Nucleus accumbens (tissue), 56 donors: ENCODE measurements at places on chromosomes 2 and 18.

DNA sequence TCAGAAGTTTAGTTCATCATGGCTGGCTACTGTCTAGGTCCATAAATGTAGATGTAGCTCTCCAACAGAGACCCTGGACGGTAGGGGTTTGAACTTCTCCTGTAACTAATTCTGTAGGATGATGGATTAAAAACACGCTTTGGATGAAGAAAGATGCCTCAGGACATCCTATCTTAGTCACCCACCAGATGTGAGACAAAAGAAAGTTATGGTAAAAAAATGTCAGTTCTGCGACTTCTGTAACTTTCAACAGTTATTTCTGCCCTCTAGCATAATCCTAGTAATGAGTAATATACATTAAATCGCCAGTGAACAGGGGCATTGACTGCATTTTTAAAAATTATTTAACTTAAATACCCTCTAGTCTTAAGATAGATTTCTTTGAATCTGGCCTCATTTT lies 210.1 kb upstream of the LRATD1 start:
- DNase-seq, result no peak

DNA sequence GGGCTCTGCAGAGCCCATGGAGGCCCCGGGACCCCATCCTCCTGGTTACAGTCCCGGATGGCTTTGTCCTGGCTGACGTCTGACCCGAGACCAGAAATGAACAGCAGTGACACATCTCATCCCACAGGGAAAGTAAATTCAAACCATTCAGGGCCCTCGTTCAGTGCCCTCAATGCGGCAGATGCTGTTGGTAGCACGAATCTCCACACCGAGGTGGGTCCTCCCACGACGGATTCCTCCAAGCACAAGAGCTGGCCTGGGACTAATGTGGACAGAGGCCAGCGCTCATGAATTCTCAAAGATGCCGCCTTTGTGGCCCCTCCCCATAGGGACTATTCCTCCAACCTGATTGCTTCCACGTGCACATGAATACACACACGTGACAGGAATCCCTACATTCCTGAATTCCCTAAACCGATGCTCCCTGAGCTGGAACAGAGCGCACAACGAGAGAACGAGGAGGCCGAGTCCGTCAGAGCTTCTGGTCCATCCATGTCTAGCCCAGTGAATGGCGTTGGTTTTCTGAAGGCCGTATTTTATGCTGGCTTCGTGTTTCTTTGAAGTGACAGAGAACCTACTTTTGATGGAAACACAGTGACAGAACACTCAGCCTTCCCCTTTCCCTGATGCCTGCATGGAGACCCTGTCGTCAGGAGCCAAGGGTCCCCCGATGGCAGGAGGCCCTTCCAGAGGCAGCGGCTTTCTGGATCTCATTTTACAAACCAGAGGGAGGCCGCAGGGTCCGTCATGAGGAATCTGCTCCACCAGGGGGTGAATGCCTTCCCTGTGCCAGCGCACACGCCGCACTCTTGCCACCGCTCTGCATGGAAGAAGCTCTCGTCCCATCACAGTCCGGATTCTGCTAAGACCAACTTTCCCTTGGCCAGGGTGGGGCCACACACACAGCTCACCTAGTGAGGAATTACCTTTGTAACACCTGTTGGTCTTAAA lies 64.3 kb upstream of the SNTG2 start:
- no peak for DNase-seq

- peak; percentile 51 for DNase-seq
These were observed 709 bp downstream of the PTPN2 start for GRCh38 chr18:12883372-12883683.

- no peak for DNase-seq
These were observed 14.8 kb downstream of the AFTPH start for GRCh38 chr2:64538764-64539433.

DNA sequence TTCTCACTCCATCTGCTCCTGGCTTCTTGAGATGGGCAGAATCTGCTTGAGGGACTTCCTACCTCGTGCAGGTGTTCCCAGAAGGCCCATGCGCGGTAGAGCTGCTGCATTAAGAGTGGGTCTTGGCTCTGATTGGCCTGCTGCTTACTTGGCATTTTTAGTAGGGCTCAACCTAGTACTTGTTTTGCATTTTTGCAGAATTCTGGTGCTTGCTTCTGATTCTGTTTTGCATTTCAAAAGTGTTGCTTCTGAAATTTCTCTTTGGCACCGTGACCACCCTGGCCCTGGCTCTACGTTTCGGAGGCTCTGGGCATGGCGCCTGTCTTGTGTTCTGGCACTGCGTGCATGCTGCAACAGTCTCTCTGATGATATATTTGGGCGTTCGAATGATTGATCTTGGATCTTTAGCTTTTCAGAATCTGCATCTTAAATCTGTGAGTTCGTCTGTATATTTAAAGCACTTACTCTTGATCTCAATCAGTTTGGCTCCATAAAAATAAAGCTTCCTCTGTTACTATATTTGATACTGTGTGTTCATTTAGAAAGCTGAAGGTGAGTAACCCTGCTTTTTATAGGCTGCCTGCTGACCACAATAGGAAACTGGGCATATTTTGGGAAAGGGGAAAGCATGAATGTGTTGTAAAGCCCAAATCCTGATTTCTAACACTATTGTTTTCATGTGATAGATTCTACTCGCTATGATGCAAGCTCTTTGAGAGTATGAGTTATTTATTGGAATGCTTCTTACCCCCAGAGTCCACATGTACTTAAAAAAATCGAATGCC lies 22.2 kb downstream of the EFR3B start:
- peak; percentile 45 for DNase-seq

GRCh38 chr2:64591188-64591587 lies 62.5 kb downstream of the SERTAD2 start:
- DNase-seq, result no peak

- DNase-seq, result no peak
These were observed 977.6 kb downstream of the SUCLG1 start for GRCh38 chr2:83481436-83481835.

GRCh38 chr2:144470816-144471215 lies 49.1 kb downstream of the ZEB2 start:
- no peak for DNase-seq

- DNase-seq, result no peak
These were observed 272.9 kb downstream of the PAX3 start for GRCh38 chr2:222025881-222026271.

GRCh38 chr2:197677483-197677882 lies 2.1 kb upstream of the RFTN2 start:
- DNase-seq, result no peak

DNA sequence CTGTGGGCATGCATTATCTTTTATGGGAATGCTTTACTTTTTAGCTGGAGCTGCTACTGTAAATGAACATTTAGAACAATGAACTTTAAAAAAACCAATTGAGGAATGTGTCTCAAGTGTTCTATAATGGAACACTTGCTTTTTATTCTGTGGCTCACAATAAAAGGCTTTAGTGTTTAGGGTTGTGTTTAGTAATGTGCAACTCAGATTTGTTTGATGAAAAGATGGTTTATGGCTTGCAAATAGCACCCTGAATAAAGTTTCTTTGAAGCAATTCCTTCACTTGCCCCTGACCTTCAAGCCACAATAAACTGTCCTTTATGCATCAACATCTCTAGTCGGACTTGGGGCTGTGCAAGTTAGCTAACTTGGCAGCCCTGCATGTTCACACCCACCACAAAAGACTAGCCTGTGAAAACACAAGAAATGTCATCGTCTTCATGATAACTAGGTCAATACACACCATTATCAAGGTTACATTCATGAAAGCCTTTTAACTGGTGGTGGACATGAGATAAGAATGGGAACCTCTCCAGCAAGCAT lies 98.7 kb downstream of the MYO1B start:
- DNase-seq, result no peak

- DNase-seq, result no peak
These were observed 18.0 kb downstream of the DYTN start for GRCh38 chr2:206700156-206700555.

DNA sequence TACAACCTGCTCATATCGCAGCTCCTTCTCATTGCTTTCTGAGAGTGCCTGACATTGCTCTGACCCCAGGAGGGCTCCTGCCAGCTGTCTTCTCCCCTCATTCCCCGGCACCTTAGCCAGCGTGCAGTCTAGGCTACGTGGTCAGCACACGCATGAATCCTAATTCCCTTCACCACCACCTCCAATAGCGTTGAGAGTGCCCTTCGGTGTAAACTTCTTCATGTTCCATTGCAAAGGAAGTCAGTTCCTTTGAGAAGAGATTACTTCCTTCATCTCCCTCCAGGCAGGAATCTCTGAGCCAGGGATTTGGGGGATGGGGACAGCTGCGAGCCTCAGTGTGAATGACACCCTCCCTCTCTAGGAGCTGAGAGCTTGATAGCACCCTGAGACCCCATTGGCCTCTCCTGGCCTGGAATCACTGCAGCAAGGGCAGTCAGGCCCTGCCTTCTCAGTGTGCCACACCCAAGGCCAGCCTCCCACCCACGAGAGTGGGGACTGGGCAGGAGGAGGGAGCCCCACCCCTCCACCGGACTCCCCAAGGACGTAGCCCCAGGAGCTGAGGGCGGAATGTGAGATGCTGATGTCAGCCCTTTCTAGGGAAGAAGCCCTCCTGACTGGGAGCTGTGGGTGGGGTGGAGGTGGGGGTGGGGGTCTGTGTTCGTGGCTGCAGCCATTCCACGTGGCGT lies 53.4 kb downstream of the SLC66A2 start:
- no peak for DNase-seq

GRCh38 chr2:54085069-54085468 lies 30.3 kb upstream of the ACYP2 start:
- peak; percentile 23 for DNase-seq

- DNase-seq, result no peak
These were observed 24.1 kb downstream of the TRABD2A start for GRCh38 chr2:84856787-84857186.

DNA sequence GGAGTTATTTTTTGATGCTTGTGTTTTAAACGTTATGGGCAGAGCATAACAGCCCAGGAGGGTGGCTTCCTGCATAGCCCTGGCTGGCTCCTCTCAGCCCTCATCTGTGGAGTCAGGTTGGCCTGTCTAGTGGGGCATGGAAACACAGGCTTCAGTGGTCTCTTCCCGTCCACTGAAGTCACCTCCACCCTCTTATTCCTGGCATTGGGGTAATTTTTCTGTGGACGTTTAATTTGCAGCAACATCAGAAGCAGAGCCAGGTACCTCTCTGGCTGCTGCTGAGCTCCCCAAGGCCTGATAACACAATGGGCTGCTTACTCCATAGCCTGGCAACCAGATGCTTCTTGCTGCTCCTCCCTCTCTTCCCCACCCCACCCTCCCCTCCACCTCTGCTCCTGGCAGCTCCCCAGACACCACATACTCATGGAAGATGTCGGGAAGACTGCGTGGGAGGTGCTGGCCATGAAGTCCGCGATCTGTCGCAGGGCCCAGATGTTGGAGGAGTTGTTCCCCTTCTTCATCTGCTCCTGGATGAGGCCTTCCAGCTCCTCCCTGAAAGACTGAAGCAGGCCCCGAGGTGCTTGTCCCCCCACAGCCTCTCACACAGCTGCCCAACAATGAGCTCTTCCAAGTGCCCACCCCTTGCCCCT lies 64.0 kb downstream of the ADD2 start:
- no peak for DNase-seq

DNA sequence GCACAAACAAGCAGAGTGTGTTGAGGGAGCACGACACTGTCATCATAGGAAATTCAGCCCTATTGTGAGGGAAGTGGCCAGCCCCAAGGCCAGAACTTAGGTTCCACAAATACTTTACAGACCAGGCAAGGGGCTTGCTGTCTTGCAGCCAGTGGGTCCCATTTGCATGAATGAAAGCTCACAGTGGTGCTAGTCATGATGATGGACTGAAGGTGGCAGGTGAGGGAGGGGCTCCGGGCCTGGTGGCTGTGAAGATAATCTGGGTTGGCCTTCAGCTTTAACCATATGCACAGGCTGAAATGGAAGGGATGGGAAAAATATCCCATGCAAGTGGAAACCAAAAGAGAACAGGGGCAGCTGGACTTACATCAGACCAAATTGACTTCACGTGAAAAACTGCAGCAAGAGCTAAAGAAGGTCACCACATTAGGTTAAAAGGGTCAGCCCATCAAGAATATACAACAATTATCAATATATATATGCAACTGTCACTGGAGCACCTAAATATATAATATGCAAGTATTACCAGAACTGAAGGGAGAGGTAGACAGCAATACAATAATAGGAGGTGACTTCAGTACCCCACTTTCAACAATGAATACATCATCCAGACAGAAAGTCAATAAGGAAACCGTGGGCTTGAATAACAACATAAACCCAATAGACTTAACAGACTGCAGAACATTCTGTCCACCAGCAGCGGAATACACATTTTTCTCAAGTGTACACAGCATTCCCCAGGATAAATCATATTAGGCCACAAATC lies 39.6 kb downstream of the DCDC2C start:
- no peak for DNase-seq

DNA sequence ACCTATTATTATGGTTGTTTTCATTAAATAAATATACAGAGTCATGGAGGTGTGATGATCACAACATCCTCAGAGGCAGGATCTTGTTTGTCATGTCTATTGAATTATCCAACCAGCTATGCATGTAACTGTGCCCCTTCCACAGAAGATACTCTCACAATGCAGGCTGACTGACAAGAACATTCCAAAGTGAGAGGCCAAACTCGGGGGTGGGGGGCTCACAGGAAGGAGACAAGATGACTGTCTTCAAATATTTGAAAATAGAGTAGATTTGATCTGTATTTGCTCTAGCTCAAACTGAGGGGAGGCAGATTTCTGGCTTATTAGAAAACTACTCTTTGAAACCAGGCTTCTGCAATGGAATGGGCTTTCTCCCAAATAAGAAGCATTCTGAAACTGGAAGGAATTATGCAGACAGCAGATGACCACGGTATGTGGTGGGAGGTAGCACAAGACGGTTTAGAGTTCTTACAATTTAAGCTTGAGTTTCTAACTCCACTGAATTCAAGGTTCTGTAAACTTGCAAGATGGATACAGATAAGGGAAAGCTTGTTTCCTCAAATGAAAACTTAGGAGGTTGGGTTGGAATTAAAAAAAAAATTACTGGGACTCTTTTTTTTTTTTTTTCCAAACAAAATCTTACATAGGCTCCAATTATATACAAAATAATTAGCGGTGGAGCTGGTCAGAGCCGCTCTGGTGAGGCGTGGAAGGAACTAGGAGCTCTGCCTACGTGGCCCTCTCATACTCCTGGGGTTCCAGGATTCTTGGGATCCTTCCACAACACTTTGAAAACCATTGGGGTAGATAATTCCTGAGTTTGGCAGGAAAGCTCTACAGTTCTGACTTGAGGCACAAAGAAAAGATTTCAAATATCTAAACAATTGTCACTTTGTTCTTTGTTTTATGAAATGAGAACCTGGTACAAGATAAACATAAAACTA lies 79.3 kb downstream of the PLA2R1 start:
- DNase-seq, result no peak

DNA sequence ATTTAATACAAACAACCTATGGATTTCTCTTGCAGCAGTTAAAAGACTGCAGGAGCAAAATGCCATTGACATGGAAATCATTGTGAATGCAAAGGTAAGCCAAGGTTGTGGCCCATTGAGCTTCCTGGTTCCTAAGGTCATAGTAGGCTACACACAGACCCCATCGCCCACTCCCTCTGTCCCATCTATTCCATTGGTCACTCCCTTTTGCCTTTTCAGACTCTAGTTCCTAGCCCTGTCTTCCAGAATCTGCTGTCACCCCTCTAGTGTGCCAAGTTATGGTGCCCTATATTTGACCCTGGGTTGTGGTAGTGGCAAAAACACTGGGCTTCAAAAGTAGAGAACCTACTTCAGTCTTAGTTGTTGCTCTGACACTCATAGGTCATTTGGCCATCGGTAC lies 44.7 kb downstream of the UGP2 start:
- no peak for DNase-seq
